ENCODE measurements at places on chromosomes 16 and 17. TPM values are rescaled to one million over a fixed set of nuclear protein-coding genes. Genes with fewer than 3 reads are reported as not detected.
A peak's percentile ranks its signal among the peaks of the same experiment; 100 is the strongest.

C1QTNF8 gene
- not detected for total RNA-seq

GRCh38 chr17:39777534-39778365, 40.0 kb downstream of the GRB7 start:
- H3K27ac ChIP-seq, result no peak overlapping the region
- no peaks in the 10 kb centered on the region for H3K27me3 ChIP-seq
- H3K36me3 ChIP-seq, result no peaks in the 10 kb centered on the region
- DNase-seq, result no peak
- peaks cover 6% of the 10 kb centered on the region for H3K4me1 ChIP-seq

GRCh38 chr16:13029786-13030185, 128.4 kb downstream of the SHISA9 start:
- H3K36me3 ChIP-seq, result no peaks in the 10 kb centered on the region
- no peaks in the 10 kb centered on the region for H3K27me3 ChIP-seq
- no peak for DNase-seq
- H3K27ac ChIP-seq, result no peak overlapping the region
- no peaks in the 10 kb centered on the region for H3K4me1 ChIP-seq

- H3K27ac ChIP-seq, result no peak overlapping the region
- H3K4me1 ChIP-seq, result peaks cover 46% of the 10 kb centered on the region
- H3K27me3 ChIP-seq, result peaks cover 12% of the 10 kb centered on the region
- H3K36me3 ChIP-seq, result no peaks in the 10 kb centered on the region
- DNase-seq, result peak; percentile 83
Observed at GRCh38 chr17:1908699-1909309, 79.0 kb downstream of the RPA1 start.

TBC1D3K gene
- total RNA-seq, result not detected
